ENCODE measurements at places on chromosomes 7 and 10.

GRCh38 chr10:113329121-113329596, 223.7 kb upstream of the HABP2 start:
- no peak for DNase-seq
- H3K4me1 ChIP-seq = peaks cover 7% of the 10 kb centered on the region
- peaks cover 10% of the 10 kb centered on the region for H3K27me3 ChIP-seq
- H3K4me3 ChIP-seq = no peak overlapping the region
- no peaks in the 10 kb centered on the region for H3K36me3 ChIP-seq

GRCh38 chr10:19935176-19935575, 118.9 kb downstream of the PLXDC2 start:
- no peak for DNase-seq
- H3K27ac ChIP-seq = no peak overlapping the region
- H3K27me3 ChIP-seq = no peaks in the 10 kb centered on the region
- H3K36me3 ChIP-seq = no peaks in the 10 kb centered on the region

GRCh38 chr10:23469596-23470237, 30.8 kb downstream of the OTUD1 start:
- H3K27me3 ChIP-seq = peaks cover 10% of the 10 kb centered on the region
- H3K36me3 ChIP-seq = no peaks in the 10 kb centered on the region
- no peak overlapping the region for H3K27ac ChIP-seq
- no peak overlapping the region for H3K4me3 ChIP-seq
- H3K4me1 ChIP-seq = peaks cover 4% of the 10 kb centered on the region
- DNase-seq = no peak

DNA sequence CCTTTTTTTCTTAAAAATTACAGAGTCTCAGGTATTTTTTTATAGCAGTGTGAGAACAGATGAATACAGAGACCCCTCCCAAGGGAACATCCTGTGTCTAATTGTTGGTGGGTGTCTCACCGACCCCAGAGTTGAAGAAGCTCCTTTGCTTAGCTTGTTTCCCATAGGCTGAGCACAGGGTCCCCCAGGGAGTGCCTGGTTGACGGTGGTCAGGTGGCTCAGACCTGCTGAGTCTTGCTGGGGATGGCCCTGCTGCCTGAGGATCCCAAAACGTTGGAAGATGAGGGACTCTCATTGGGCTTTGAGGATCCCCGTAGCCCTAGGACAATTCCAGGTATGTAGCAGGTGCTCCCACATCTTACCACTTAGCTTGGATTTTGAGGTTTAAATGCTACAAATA, 19.5 kb downstream of the SCART1 start:
- peaks cover 22% of the 10 kb centered on the region for H3K4me1 ChIP-seq
- no peak overlapping the region for H3K4me3 ChIP-seq
- H3K27ac ChIP-seq = no peak overlapping the region
- DNase-seq = no peak

DNA sequence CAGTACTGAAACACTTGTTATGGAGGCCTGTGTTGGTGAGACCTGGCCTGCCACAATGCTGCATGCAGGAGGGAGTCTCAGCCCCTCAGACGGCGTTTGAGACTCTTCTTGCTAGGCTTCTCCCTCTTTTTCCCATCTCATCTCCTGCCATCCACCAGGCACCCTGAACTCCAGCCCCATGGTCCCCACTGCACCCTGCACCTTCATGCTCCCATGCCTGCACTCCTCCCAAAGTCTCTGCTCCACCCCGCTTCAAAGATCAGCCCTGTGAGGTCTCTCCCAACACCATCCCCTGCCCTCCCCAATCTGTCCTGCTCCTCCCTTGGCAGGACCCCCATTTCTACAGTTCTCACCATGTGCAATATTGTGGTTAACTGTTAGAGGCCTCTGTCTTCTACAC, 61.7 kb downstream of the VOPP1 start:
- peaks cover 67% of the 10 kb centered on the region for H3K4me1 ChIP-seq
- H3K4me3 ChIP-seq = no peak overlapping the region
- H3K27me3 ChIP-seq = no peaks in the 10 kb centered on the region
- no peak overlapping the region for H3K27ac ChIP-seq
- H3K36me3 ChIP-seq = peaks cover 32% of the 10 kb centered on the region

DNA sequence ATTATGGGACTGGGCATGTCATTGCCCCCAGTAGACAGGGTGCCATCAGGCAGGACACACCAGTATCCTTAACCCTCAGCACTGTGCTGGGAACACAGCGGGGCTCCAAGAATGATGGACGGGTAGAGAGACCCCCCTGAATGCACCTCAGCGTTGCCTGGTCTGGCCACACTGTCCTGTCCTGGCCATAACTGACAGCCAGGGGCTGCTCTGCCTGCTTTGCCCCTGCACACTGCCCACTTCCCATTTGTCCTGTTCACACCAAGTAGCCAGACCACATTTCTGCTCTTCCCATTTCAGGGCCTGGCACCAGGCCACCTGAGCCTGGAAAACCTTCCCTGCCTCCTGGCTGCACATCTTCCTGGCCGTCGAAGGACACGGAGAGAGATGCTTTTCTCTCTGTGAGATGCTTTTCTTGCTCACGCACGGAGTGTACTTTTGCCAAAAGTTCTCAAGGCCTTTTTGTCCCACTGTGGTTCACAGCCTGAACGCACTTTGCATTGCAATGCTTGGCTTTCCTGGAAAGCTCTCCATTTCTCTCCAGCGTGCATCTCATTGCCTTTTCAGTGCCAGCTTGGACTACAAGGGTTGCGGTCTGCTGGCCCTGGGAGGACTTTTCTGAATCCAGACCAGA, 131.0 kb upstream of the EEPD1 start:
- no peak overlapping the region for H3K4me3 ChIP-seq
- no peaks in the 10 kb centered on the region for H3K27me3 ChIP-seq
- H3K4me1 ChIP-seq = no peaks in the 10 kb centered on the region
- no peak for DNase-seq
- no peaks in the 10 kb centered on the region for H3K36me3 ChIP-seq
- H3K27ac ChIP-seq = no peak overlapping the region

DNA sequence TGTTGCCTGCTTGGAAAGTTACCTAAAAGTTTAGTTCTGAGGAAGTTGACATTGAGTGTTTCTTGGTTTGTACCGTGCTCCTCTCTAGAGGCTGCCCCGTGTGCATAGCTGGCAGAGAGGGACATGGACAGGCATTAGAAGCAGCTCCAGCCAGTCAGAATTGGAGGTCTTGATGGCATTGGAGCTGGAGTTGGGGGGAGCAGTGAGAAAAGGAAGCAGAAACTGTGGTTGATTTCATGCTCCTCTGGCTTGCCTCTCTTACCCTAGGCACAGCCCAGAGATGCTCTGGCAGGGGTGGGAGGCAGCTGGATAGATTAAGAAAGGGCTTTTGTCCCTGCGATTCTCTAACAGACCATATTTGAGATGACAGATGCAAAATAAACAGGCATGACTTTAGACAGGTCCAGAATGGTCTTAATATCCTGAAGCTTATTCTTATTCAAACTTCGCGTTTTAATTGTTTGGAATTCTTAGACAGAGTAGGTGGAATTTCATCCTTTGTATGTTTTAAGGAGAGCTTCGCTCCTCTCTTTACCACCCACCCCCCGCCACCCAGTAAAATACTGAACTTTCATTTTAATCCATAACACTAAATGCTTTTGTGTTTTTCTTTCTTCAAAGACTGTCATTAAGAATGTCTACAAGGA, 73.5 kb upstream of the GLCCI1 start:
- H3K27ac ChIP-seq = no peak overlapping the region
- no peak for DNase-seq
- H3K4me1 ChIP-seq = no peaks in the 10 kb centered on the region
- no peaks in the 10 kb centered on the region for H3K27me3 ChIP-seq
- H3K4me3 ChIP-seq = no peak overlapping the region
- H3K36me3 ChIP-seq = peaks cover 9% of the 10 kb centered on the region

- H3K4me1 ChIP-seq = peaks cover 26% of the 10 kb centered on the region
- H3K36me3 ChIP-seq = peaks cover 51% of the 10 kb centered on the region
- H3K27ac ChIP-seq = peak overlapping the region; percentile 55
- no peak for DNase-seq
Measured at GRCh38 chr7:6398943-6399342, 48.8 kb downstream of the DAGLB start.

Measured in activated CD4-positive, alpha-beta T cell treated with anti-CD3 and anti-CD28 coated beads for 36 hours (primary cell).